ENCODE measurements at places on chromosomes 11 and 22. TPM values are rescaled to one million over a fixed set of nuclear protein-coding genes. Genes with fewer than 3 reads are reported as not detected.

The TSGA10IP gene
- not detected for total RNA-seq

The MS4A14 gene
- total RNA-seq: not detected

The ACTN3 gene
- 0.14 TPM for total RNA-seq

The TRPM5 gene
- not detected for total RNA-seq

The TRIM48 gene
- not detected for total RNA-seq

The POU2AF2 gene
- not detected for total RNA-seq

The VPREB1 gene
- not detected for total RNA-seq

The GDPD4 gene
- not detected for total RNA-seq

The ACR gene
- 0.34 TPM for total RNA-seq

The VSIG2 gene
- total RNA-seq: 0.51 TPM
